ENCODE measurements at places on chromosomes 7 and 10.

- no peak for DNase-seq
These were observed 429.7 kb downstream of the EXOC4 start for GRCh38 chr7:133682364-133683181.

DNA sequence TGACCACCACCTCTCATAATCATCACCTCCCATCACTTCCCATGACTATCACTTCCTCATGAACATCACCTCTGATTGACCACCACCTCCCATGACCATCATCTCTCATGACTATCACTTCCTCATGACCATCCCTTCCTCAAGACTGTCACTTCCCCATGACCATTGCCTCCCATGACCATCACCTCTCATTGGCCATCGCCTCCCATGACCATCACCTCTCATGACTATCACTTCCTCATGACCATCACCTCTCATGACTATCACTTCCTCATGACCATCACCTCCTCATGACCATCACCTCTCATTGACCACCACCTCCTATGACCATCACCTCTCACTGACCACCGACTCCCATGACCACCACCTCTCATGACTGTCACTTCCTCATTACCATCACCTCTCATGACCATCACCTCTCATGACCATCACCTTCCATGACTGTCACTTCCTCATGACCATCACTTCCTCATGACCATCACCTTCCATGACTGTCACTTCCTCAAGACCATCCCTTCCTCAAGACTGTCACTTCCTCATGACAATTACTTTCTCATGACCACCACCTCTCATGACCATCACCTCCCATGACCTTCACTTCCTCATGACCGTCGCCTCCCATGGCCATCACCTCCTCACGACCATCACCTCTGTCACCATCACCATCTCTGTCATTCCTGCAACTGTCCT, 51.6 kb downstream of the PDGFA start:
- DNase-seq = no peak

GRCh38 chr7:78716876-78717275, 736.6 kb downstream of the MAGI2 start:
- DNase-seq = no peak

DNA sequence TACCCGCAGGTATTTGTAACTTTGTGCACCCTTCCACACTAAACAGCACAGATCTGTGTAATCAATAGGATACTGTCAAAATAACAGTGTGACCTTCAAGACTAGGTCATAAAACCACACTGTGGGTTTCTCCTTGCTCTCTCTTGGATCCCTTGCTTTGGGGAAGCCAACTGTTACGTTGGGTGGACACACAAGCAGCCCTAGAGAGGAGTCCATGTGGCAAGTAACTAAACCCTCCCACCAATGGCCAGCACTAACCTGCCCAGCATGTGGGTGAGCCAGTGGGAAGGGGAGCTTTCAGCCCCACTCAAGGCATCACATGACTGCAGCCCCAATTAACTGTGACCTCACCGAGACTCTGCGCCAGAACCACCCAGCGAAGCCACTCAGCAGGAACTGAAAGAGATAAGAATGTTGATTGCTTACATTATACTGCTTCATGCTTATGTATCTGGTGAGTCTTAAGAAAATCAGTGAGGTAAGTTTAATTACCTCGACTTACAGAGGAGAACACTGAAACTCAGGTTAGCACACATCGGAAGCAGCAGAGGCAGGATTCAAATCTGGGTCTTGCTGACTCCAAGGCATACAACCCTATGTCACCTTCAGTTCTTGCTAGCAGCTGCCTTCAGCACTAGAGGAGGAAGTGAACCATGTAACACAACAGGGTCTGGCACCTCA, 9.4 kb upstream of the ZC3HAV1 start:
- DNase-seq = no peak

- DNase-seq = no peak
These were observed 57.2 kb upstream of the VIPR2 start for GRCh38 chr7:159201722-159202330.

- no peak for DNase-seq
These were observed 773.2 kb upstream of the LRRN3 start for GRCh38 chr7:110317541-110318265.

DNA sequence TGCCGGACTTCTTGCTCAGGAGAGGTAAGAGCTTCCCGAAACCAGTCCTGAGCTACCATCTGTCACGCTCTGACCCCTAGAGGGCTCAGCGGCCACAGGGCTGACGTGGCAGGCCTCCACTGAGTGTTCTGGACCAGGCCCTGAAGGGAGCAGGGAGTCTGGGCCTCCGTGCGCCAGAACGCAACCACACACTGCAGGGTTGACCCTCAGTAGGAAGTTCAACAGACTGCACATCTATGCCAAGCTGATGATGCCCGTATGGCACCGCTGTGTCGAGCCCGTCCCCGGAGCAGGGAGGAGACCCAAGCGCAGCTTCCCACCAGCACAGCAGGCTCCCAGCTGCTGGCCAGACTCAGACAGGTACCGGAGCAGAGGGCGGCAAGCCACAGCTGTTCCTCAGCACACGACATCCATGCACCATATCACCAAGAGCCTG, 39.2 kb downstream of the CAMK2B start:
- no peak for DNase-seq

- no peak for DNase-seq
These were observed 87.9 kb downstream of the WIPF3 start for GRCh38 chr7:29894256-29894655.

DNA sequence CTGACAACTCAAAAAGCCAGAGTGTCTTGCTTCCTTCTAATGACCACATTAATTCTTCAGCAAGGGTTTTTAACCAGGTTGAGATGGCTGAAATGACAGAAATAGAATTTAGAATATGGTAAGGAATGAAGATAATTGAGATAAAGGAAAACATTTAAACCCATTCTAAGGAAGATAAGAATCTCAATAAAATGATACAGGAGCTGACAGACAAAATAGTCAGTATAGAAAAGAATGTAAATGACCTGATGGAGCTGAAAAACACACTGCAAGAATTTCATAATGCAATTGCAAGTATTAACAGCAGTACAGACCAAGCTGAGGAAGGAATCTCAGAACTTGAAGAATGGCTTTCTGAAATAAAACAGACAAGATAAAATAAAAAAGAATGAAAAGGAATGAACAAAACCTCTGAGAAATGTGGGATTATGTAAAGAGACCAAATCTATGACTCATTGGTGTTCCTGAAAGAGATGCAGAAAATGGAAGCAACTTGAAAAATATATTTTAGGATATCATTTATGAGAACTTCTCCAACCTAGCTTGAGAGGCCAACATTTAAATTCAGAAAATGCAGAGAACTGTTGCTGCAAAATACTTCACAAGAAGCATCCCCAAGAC, 87.1 kb downstream of the SAMD9 start:
- DNase-seq = no peak

DNA sequence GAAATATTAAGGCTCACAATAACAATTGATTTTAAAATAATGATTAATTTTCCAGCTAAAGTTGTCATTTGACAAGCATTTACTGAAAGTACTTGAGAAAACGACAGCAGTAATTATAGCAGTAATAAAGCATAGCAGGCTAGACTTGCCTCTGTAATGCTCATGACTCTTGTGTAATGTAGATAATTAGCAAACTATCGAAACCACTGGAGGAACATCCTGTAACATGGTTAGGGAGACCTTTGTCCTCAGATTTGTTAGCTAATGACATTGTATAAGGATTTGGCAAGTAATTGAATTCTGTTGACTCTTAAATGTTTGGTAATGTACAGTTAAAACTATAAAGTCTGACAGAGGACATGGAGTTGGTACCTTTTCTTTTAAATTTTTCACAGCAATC, 24.8 kb downstream of the ARL4A start:
- no peak for DNase-seq

GRCh38 chr7:16060502-16060901, 360.8 kb downstream of the CRPPA start:
- DNase-seq = no peak

DNA sequence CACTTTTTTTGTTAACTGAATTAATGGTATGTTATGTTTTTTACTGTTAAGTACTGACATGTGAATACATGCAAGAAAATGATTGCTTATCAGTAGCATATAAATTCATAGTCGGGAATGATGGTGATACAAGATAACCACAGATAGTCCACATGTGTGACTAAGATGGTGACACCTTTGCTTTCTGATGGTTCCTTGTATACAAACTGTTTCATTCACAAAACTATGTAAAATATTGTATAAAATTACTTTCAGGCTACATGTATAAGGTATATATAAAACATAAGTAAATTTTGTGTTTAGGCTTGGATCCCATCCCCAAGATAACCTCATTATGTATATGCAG, 10.0 kb downstream of the CISD1 start:
- DNase-seq = no peak

GRCh38 chr7:118104812-118105441, 79.0 kb upstream of the LSM8 start:
- no peak for DNase-seq

DNA sequence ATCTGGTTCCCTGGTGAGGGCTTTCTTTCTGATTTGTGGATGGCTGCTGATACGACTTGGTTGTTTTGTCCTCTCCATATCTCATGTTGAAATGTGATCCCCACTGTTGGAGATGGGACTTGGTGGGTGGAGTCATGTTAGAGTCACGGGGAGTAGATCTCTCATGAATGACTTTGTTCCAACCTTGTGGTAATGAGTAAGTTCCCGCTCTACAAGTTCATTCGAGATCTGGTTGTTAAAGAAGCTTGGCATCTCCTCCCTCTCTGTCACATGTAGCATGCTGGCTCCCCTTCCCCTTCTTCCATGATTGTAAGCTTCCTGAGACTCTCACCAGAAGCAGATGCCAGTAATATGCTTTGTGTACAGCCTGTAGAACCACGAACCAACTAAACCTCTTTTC, 37.1 kb upstream of the NXPH1 start:
- no peak for DNase-seq

DNA sequence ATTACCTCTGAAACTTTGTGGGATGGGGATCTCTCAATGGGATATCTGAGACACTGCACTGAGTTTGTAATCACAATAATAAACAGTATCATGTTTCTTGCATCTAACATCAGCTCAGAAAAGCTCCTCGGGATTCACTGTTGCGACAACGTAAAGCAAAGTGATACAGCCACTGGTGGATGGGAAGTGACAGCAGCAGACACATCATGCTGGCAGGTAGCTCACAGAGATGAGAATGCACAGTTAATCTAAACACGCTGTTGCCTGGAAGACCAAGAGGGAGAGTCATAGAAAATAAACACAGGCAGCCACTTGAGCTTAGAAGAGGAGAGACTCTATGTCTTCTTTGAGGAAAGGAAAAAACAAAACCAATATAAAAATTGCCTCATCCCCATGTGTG, 513.8 kb downstream of the MAGI2 start:
- DNase-seq = no peak

DNA sequence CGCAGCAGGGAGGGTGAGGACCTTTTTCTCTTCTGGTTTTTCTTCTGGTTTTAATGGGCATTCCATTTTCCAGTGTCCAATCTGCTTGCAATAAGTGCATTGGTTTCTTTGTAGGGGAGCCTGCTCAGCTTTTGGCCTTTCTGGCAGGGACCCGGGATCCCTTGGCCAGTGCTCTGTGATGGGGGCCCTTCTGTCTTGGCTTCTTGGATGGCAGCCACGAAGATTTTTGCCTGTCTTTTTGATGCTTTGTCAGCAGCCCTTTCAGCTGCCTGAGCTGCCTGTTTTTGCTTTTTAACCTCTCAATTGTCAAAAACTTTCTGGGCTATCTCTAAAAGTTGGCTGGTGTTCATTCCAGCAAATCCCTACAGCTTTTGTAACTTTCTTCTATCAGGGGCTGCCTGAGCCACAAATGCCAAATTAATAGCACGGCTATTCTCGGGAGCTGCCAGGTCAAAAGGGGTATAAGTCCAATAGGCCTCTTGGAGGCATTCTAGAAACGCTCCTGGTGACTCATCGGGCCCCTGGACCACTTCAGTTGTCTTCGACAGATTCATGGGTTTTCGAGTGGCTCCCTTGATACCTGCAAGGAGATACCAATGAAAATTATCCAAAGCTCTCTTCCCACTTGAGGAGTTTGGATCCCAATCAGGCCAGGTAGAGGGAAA, 179.9 kb upstream of the MBL2 start:
- no peak for DNase-seq

DNA sequence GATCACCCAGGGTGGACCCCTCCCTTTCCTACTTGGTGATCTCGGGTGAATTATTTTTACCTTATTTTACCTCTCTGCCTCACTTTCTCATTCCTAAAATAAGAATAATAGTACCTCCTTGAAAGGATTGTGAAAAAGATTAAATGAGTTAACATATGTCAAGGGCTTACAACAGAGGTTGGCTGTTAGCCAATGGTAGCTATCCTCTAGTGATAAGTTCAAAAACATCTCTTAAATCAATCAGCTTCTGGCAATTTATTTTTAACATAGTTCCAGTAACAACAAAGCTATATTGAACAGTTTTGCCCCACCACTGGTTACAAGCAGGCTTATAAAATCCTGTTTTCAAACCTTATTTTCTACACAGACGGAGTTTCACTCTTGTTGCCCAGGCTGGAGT, 45.4 kb downstream of the TMEM168 start:
- no peak for DNase-seq

GRCh38 chr10:124196659-124197058, 103.3 kb upstream of the CHST15 start:
- DNase-seq = no peak

- DNase-seq = no peak
These were observed 83.1 kb upstream of the NPVF start for GRCh38 chr7:25311346-25311745.

DNA sequence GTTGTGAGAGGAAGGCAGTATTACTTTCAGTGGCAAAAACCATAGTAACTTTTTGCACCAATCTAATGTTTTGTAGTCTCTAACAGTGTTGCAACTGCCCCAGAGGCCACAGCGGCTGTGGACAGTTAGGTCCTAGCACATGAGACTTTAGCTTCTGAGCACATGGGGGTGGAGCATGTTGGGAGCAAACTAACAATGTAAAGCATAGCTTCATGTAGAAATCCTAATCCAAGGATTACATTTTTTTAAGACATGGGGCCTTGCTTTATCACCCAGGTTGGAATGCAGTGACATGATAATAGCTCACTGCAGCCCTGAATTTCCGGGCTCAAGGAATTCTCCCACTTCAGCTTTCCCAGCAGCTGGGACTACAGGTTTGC, 49.0 kb downstream of the LAMB1 start:
- DNase-seq = no peak

- no peak for DNase-seq
These were observed 78.8 kb downstream of the PROSER2 start for GRCh38 chr10:11901833-11902475.

DNA sequence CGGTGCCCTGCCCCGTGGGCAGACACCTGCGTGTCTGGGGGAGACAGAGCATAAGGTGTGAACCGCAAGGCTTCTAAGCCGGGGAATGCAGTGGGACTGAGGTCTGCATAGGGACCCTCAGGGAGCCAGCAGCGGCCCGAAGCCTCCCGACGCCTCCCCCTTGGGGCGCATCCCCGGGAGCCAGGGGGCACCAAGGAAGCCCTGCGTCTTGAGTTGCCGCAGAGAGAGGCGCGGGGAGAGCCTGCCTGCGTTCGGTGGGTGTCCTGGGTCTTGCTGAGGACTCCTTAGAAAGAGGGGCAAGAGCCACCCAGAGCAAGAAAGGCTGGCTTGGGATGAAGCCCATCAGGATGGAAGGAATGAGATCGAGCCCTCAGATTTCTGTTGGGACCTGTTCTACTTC, 18.2 kb upstream of the UNCX start:
- DNase-seq = no peak

GRCh38 chr7:96499532-96499931, 177.6 kb upstream of the SLC25A13 start:
- DNase-seq = no peak

GRCh38 chr7:22865602-22865960, 42.9 kb upstream of the TOMM7 start:
- no peak for DNase-seq

Measured in stimulated activated naive CD4-positive, alpha-beta T cell (primary cell).